Hematopoietic multipotent progenitor cell treated with erythropoietin and hydrocortisone succinate and interleukin-3 and kit ligand, for 8 days (in vitro differentiated cells): ENCODE measurements at places on chromosomes 4 and X.
A peak's percentile ranks its signal among the peaks of the same experiment; 100 is the strongest.

DNA sequence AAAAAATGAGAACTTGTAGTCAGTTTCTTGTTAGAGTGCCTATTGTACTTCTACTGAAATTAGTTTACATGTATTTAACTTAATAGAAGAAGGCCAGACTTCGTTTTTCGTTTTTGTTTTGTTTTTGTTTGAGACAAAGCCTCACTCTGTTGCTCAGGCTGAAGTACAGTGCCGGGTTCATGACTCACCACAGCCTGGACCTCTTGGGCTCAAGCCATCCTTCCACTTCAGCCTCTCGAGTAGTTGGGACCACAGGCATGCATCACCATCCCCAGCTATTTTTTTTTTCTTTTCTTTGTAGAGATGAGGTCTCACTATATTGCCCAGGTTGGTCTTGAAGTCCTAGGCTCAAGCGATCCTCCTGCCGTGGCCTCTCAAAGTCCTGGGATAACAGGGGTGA lies 793.9 kb downstream of the ADGRL3 start:
- DNase-seq: no peak

DNA sequence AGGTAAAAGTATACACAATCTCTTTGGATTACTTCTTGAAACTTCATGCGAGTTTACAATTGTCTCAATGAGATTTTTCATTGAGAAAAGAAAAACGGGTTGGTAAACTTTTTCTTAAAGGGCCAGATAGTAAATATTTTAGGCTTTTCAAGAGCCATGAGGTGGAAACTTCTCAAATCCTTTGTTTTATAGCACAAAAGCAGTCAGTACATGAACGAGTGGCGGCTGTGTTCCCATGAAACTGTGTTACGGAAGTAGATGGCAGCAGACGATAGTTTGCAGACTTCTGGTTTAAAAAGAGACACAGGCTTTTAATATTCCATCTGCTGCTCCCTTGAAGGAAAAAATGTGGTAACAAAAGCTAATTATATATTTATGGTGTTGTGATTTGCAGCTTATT lies 332.0 kb downstream of the TENM3 start:
- no peak for DNase-seq

DNA sequence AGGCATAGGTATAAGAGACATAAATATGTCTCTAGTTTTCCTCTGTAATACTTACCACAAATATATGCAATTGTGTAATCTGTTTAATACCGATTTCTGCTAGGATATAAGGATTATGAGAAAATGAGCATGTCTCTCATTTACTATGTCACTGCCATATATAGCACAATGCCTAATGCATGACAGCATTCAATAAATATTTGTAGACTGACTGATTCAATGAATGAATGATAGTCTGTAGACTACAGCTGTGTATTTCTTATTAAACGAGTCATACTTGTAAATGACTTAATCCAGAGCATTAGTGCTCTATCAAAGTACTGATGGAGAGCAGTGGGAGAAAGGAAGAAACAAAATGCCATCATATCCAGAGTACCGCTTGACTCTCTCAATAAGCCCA lies 175.6 kb downstream of the PPP3CA start:
- DNase-seq: no peak

DNA sequence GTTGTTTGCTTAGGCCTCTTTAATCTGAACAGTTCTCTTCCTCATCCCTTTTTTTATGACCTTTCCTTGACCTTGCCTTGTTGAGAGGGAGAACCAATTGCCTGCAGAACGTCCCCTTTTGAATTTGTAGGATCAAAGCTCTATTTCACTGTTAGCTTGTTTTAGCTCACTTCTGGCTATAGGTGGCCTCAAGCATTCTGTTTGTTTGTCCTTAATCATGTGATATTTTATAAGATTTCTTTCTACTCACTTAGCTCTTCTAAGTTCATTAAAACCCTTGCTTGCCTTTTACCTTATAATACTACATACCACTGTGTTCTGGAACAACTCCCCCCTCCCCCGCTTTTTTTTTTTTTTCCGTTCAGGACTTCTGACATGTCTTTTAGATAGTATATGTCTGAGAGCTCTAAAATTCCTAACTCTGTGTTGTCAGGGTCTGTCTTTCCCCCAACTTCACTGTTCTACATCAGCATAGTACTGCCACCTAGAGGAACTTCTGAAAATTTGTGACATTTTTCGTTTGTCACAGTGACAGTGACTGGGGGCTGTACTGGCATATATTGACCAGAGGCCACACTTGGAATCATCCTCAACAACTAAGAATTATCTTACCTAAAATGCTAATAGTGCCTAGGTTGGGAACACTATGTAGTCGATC lies 128.5 kb downstream of the LARP7 start:
- peak; percentile 62 for DNase-seq
